HFFc6 (cell line): ENCODE measurements at places on chromosomes 12 and 14. TPM values are rescaled to one million over a fixed set of nuclear protein-coding genes. Genes with fewer than 3 reads are reported as not detected.

Gene MUCL1
- not detected in 2 replicates for total RNA-seq

Gene PTGR2
- 4.9 to 7.5 TPM (median 5.0 TPM) in 3 replicates for total RNA-seq

- DNase-seq, result no peak
- no peaks in the 10 kb centered on the region for H3K4me1 ChIP-seq
- peaks cover 1% of the 10 kb centered on the region; the same call in 1 of the 2 replicates for H3K27me3 ChIP-seq
Measured at GRCh38 chr14:98350213-98350612, 921.8 kb downstream of the BCL11B start.

DNA sequence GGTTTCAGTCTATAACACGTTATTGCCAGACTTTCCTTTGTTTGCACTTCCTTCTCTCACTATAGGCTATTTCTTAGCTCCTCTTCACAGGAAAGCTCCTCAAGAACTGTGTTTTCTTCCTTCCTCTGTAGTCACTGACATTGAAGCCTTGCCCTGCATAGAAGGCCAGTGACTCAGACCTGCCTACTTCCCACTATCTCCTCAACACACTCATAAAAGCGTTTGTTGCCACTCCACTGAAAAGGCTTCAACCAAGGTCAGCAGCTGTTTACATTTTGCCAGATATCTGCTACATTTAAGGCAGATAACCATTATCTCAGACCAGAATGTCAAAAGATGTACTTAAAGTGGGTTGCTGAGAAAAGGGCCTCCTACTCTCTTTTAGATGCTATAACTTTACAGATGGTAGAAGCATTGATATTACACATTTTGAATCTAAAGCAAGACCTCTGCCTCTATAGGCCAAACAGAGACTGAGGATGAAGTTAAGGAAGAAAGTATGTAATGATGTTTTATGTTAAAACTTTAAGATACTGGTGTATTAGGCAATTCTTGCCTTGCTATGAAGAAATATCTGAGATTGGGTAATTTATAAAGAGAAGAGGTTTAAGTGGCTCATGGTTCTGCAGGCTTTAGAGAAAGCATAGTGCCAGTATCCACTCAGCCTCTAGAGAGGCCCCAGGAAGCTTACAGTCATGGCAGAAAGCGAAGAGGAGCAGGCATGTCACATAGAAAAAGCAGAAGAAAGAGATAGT is 233.3 kb upstream of the FLRT2 start:
- no peak overlapping the region for H3K4me3 ChIP-seq
- H3K4me1 ChIP-seq, result peaks cover 15% of the 10 kb centered on the region
- DNase-seq, result peak; percentile 68
- H3K27ac ChIP-seq, result peak overlapping the region; percentile 57
- H3K36me3 ChIP-seq, result no peaks in the 10 kb centered on the region

GRCh38 chr14:51865953-51866747 is 5.7 kb downstream of the GNG2 start:
- no peak overlapping the region for H3K4me3 ChIP-seq
- no peak overlapping the region for H3K27ac ChIP-seq
- H3K36me3 ChIP-seq, result no peaks in the 10 kb centered on the region
- peaks cover 19% of the 10 kb centered on the region for H3K4me1 ChIP-seq
- no peak for DNase-seq

DNA sequence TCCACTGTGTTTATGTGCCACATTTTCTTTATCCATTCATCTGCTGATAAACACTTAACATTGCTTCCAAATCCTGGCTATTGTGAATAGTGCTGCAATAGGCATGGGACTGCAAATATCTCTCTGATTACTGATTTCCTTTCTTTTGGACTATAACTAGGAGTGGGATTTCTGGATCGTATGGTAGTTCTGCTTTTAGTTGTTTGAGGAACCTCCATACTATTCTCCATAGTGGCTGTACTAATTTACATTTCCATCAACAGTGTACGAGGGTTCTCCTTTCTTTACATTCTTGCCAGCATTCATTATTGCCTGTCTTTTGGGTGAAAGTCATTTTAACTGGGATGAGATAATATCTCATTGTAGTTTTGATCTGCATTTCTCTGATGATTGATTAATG is 47.6 kb downstream of the TAOK3 start:
- H3K27me3 ChIP-seq, result no peaks in the 10 kb centered on the region
- H3K27ac ChIP-seq, result no peak overlapping the region
- H3K36me3 ChIP-seq, result peaks cover 23% of the 10 kb centered on the region
- DNase-seq, result no peak
- peaks cover 74% of the 10 kb centered on the region for H3K4me1 ChIP-seq
- no peak overlapping the region for H3K4me3 ChIP-seq

- no peak for DNase-seq
- H3K27ac ChIP-seq, result no peak overlapping the region
- peaks cover 23% of the 10 kb centered on the region for H3K27me3 ChIP-seq
Measured at GRCh38 chr12:96077081-96077480, 41.7 kb upstream of the LTA4H start.

- H3K27ac ChIP-seq, result no peak overlapping the region
- H3K4me3 ChIP-seq, result no peak overlapping the region
- no peaks in the 10 kb centered on the region for H3K36me3 ChIP-seq
- no peaks in the 10 kb centered on the region for H3K4me1 ChIP-seq
Measured at GRCh38 chr12:54622463-54623183, 12.1 kb downstream of the LACRT start.
